CD8-positive, alpha-beta T cell (primary cell): ENCODE measurements at places on chromosomes 11 and 22.
A peak's percentile ranks its signal among the peaks of the same experiment; 100 is the strongest.

GRCh38 chr22:35548722-35549112 lies 8.1 kb downstream of the RASD2 start:
- no peak for DNase-seq

GRCh38 chr11:8019314-8020243 lies 32.4 kb downstream of the EIF3F start:
- peak; percentile 32 for DNase-seq

DNA sequence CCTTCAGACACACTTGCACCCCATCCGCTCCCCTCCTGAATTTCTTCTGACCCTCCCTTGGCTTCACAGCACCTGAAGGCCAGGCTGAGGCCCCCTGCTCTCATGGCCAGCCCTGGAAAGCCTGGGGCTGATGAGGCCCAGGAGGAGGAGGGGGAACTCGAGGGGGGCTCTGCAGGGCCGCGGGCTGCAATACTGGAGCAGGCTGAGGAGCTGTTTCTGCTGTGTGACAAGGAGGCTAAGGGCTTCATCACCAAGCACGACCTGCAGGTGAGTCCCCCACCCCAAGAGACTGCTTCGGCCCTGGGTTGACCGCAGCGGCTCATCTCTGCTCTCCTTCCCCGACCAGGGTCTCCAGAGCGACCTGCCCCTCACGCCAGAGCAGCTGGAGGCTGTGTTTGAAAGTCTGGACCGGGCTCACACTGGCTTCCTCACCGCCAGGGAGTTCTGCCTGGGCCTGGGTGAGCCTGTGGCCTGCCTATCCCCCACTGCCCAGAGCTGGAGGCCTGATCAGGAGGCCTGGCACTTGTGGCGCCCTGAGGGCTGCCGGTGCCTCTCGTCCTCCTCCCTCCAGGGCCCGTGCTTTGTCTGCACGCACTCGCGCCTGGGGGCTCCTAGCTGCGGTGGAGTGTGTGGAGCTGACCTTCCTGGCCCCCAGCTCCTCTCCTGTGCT lies 922 bp downstream of the CRACR2B start:
- DNase-seq: no peak

GRCh38 chr11:80816454-80816847 lies 1375.6 kb upstream of the TENM4 start:
- DNase-seq: no peak

DNA sequence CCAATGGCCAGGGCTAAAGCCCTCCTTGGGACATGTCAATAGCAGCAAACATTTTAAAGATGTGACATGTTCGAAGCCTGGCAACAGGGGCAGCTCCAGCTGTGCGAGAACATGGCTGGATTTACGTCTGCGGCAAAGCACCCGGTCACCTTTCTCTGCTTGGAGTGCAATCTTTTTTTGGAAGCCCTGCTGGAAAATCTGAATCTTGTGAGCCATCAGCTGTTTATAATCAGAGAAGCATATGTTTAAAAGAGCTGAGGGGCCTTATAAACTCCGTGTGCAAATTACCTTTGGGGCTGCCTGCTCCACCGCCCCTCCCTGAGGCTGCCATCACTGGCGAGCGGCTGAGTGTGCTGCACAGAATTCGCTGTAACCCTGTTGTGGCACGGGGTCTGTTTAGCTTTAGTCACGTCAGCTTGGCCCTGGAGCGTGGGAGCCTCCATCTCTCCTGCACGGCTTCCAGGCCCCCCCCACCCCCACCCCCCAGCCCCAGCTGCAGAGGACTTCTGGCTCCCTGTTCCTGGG lies 9.0 kb upstream of the KCNQ1OT1 start:
- DNase-seq: no peak

- no peak for DNase-seq
Measured at GRCh38 chr22:42587588-42588175, 27.0 kb downstream of the POLDIP3 start.

- no peak for DNase-seq
Measured at GRCh38 chr11:35681163-35681767, 18.7 kb downstream of the TRIM44 start.

- no peak for DNase-seq
Measured at GRCh38 chr22:44437216-44438055, 60.6 kb downstream of the RTL6 start.

DNA sequence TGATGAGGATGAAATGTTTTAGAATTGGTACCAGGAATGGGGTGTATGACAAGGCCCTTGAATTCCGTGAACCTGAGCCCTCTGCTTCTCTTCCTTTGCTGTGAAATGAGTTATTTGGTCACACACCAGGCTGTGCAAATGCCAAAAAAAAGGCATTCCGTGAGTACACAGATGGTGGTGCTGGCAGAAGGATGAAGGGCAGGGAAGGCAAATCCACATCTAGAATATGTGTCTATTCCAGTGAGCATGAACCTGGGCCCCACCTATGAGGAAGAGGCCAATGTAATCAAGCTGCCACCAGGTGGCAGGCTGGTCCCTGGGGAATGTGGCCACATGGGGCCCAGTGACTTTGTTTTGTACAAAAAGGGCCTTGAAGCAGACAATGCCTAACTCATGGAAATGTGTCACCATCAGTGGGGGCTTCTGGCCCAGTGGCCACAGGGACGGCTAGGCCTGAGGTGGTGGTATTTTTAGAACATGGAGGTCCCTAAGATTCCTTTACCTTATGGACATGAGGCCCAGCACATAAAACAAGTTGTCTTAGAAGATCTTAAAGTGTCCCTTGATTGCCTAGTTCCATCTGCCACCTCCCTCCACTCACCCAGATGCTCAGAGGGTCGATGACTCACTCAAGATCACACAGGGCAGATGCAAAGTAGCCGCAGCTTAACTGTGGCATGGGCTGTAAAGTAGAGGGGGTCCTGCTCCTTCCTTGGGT lies 3.9 kb upstream of the RNF215 start:
- peak; percentile 80 for DNase-seq

DNA sequence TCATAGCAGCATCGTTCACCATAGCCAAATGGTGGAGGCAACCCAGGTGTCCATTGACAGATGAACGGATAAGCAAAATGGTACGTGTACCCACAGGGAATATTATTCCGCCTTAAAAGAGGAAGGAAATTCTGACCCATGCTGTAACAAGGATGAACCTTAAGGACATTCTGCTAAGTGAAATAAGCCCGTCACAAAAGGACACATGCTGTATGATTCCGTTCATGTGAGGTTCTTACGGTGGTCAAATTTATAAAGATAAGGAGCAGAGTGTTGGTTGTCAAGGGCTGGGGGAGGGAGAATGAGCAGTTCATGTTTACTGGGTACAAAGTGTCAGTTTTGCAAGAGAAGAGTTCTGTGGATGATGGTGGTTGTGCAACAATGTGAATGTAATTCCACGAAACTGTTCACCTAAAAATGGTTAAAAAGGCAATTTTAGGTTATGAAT lies 26.3 kb downstream of the APOL1 start:
- DNase-seq: no peak

DNA sequence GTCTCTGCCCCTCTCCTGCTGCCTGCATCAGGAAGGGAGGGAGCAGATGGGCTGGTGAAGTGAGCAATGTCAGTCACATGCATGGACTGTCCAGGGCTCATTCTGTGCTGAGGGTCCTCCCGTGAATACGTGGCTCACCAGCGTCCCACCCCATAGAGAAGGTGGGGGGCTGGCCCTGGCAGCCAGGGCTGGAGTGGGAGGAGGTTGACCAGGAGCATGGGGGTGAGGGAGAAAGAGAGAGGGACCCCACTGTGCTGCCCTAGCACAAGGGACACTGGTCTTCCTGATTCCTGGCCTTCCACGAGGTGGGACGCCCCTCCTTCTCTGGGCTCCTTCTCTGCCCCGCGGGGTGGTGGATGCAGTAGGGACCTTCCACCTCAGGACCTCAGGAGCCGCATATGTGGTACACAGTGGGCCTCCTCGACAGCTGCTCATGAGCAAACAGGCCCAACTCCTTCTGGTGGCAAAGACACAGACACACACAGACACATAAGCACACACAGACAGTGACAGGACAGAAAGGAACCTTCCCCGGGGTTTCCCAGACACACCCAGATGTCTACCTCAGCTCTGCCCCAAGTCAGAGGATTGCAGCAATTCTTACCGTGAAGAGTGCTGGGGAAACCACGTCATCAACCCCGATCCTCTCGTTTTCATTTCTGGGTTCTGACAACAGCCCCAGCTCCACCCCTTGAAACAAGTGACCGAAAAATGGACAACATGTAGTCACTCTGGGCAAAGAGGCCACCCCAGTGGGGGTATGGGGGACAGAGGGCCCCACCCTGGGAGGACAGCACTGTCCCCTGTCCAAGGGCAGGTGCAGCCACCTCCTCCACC lies 3.6 kb upstream of the APOBEC3A start:
- no peak for DNase-seq

DNA sequence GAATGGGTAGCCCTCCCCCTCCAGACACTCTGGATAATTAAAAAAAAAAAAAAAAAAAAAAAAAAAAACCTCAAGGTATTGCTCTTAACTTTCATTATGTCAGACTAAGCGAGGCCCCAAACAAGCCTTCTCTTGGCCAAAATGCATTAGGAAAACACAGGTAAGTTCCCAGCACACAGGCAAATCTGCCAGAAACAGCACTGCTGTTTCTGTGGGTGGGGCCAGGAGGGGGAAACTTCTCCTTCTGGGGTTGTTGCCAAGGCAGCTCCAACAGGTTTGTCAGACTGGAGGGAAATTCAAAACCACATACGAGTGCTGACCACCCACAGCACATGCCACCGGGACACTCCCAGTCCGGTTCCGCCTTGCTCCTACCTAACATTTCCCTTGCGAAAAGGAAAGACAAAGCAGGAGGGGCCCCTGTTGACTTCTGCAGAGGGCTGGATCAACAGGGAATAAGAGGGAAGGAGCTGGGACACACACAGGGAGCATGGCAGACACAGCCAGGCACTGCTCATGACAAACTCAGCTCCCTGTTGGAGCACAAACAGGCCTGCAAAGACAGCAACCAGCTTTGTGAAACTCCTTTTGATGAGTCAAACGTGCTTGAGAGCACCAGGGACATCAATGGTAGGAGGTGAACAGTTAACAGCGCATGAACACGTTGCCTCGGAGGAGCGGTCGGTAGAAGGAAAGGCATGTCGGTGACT lies 55.0 kb downstream of the MYH9 start:
- DNase-seq: peak; percentile 63

GRCh38 chr11:113048820-113049768 lies 87.9 kb downstream of the NCAM1 start:
- no peak for DNase-seq

GRCh38 chr22:38906052-38906451 lies 34.0 kb upstream of the CBX6 start:
- DNase-seq: no peak

GRCh38 chr11:104738918-104739317 lies 159.3 kb downstream of the CASP12 start:
- DNase-seq: no peak

GRCh38 chr11:131868629-131869507 lies 498.5 kb downstream of the NTM start:
- no peak for DNase-seq

- DNase-seq: no peak
Measured at GRCh38 chr11:68021167-68021787, 9.2 kb upstream of the NDUFS8 start.
